ENCODE measurements at places on chromosomes 16 and 17. TPM values are rescaled to one million over a fixed set of nuclear protein-coding genes. Genes with fewer than 3 reads are reported as not detected.

DNA sequence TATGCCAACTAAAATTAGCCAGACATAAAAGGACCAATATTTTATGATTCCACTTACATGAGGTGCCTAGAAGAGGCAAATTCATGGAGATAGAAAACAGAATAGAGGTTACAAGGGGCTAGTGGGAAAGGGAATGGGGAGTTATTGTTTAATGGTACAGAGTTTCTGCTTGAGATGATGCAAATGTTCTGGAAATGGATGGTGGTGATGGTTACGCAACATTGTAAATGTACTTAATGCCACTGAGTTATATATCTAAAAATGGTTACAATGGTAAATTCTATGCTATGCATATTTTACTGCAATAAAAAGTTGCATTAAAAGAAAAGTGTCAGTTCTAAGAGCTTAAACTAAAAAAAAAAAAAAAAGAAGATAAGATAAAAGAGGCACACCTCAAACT is 17.9 kb downstream of the MT1X start:
- no peak for DNase-seq

DNA sequence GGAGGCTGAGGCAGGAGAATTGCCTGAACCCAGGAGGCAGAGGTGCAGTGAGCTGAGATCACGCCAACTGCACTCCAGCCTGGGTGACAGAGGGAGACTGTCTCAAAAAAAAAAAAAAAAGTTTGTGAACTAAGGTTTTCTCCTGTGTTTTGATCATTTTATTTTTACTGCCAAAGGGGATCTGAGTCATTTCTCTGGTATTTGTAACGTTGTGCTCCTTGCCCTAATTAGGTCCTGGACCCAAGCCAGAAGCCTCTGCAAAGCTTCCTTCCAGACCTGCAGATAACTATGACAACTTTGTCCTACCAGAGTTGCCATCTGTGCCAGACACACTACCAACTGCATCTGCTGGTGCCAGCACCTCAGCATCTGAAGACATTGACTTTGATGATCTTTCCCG is 32.1 kb downstream of the IST1 start:
- no peak for DNase-seq

Gene GRAP
- polyA plus RNA-seq, result 22.5 TPM

Gene RASD1
- 12.1 TPM for polyA plus RNA-seq

- DNase-seq, result no peak
These were observed 44.0 kb downstream of the XPO6 start for GRCh38 chr16:28167730-28168129.

- DNase-seq, result no peak
These were observed 41.0 kb downstream of the PAFAH1B1 start for GRCh38 chr17:2634361-2634960.

DNA sequence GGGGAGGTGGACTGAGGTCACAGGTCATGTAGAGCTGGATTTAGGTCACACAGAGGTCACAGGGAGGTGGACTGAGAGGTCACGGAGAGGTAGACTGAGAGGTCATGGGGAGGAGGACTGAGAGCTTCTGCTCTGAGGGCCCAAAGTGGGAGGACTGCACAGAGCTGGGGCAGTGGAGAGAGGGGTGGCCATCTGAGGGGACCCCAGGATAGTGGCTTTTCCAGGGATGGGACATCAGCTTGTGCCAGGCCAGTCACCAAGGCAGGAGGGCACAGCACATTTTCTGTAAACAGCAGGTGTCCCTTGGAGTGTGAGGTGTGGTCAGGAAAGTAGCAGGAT is 26.1 kb upstream of the JPT2 start:
- DNase-seq, result no peak

Gene TBC1D26
- polyA plus RNA-seq, result 0.43 TPM

GRCh38 chr17:411421-412120 is 59.0 kb upstream of the RPH3AL start:
- DNase-seq, result peak; percentile 18

DNA sequence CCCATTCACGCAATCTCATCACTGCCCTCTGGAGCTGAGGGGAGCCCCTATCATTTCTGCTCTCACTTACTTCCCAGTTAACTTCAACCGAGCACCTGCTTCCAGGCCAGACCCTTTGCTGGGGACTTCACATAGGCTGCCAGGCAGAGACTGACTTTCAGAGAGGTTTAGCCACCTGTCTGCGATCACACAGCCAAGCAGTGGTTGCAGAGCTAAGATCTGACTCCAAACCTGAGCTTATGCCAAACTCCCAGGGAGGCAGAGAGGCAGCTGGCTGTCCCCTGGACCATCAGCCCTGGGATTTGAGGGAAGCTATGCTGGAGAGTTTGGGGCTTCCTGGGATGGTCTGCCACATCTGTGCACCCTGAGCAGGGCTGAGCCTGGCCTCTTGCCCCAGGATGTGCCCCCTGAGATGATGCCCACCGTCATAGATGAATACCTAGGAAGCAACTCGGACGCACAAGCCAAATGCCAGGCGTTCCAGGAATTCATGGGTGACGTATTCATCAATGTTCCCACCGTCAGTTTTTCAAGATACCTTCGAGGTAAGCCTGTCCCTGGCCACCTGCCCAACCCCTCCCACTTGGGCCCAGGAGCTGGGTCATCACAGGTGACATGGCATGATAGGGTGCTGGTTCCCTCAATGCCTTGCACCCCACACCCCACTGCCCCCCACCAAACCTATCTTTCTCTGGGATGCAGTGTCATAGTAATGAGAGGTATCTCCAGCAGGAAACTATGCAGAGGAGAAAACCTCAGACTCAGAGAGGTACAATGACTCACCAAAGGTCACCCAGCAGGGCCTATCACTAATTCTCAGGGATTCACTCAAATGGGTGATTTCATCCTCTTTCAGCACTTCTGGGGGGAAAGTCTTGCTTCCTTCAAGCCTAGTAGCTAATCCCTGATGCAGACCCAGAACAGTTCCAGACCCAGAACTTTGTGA is 10.0 kb downstream of the CES3 start:
- DNase-seq, result no peak

DNA sequence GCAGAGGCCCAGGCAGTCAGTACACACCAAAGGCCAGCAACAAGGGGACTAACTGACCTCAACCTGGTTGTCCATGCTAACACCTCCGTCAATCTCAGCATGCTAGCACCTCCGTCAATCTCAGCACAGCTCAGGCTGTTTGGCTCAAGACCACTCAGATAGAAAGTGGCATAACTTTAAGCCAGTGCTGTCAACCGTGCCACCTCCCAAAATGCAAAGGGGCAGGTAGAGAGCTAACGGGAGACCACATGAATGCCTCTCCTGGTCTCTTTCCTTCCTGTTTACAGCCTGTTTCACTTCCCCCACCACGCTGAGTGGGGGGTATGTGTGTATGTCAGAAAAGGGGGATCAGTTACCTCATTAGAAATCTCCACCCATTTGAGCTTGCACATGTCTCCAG is 3.3 kb downstream of the UBTF start:
- DNase-seq, result peak; percentile 54

Gene ARHGAP23
- polyA plus RNA-seq, result 6.4 TPM

GRCh38 chr17:48283411-48283810 is 146.6 kb downstream of the SKAP1 start:
- no peak for DNase-seq

- DNase-seq, result no peak
These were observed 297.9 kb upstream of the PSMD7 start for GRCh38 chr16:73998707-73999106.

Gene SLC35G6
- polyA plus RNA-seq, result 0.09 TPM

GRCh38 chr16:30903596-30903995 is 7.2 kb downstream of the CTF1 start:
- peak; percentile 57 for DNase-seq

- no peak for DNase-seq
These were observed 17.2 kb downstream of the USP7 start for GRCh38 chr16:8946544-8946943.

- DNase-seq, result peak; percentile 15
These were observed 30.9 kb downstream of the FAM222B start for GRCh38 chr17:28811651-28812090.

Gene MT1M
- 97.7 TPM for polyA plus RNA-seq

DNA sequence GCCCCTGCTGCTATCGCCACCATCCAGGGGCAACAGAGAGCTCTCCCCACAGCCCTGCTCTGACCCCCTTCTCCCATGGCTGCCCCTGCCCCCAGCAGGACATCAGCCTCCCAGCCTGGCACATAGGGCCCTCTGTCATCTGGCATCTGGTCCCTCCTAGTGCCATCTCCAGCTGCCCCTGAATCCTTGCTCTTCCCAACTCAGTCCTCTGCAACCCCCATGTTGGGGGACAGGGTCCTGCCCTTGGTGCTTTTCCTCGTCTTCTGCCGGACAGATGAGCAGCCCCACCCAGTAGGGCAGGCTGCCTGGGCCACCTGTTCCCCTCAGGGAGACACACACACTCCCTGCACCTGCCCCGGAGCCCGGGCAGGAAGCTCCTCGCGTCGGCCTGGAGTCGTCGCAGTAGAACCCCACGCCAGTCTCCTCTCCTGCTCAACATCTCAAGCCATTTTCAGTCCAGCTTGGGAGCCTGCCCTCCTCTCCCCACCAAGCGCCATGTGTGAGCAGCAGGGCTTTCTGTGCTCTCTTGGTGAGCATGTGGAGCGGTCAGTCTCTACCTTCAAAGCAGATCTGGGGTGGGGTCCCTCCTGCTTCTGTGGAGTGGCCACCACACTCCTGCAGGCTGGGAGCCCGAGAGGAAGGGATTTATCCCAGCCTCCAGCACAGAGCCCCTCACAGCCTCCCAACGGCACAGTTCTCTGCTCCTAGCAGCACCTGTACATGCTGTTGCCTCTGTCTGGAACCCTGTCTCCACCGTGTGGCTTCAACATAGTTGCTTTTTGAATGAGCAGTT is 28.2 kb downstream of the TNFRSF13B start:
- DNase-seq, result no peak

Gene HIC1
- 4.2 TPM for polyA plus RNA-seq

GRCh38 chr17:8951206-8951605 is 14.3 kb downstream of the PIK3R5 start:
- DNase-seq, result no peak

GRCh38 chr17:42543190-42544079 is 7.4 kb downstream of the NAGLU start:
- DNase-seq, result no peak

Gene ZNF750
- polyA plus RNA-seq, result 4.1 TPM

GRCh38 chr17:74334393-74335039 is 8.5 kb downstream of the KIF19 start:
- DNase-seq, result no peak

- DNase-seq, result no peak
These were observed 840 bp upstream of the CDH5 start for GRCh38 chr16:66365651-66366050.

Measured in thymus (tissue), 14 donors.